ENCODE measurements at places on chromosomes 6 and 20. TPM values are rescaled to one million over a fixed set of nuclear protein-coding genes. Genes with fewer than 3 reads are reported as not detected.

Gene CCN6
- not detected for total RNA-seq

Gene JPH2
- 0.54 TPM for total RNA-seq

Gene HSPA12B
- total RNA-seq, result not detected

Gene POU5F1
- total RNA-seq, result not detected

Gene CRYBG1
- total RNA-seq, result 20.8 TPM

Gene GSTA5
- total RNA-seq, result not detected

Gene EMILIN3
- not detected for total RNA-seq

Gene SLC13A3
- total RNA-seq, result not detected

Gene KCNQ2
- not detected for total RNA-seq

Gene PAK5
- not detected for total RNA-seq

Gene IL20RA
- total RNA-seq, result not detected

Data from activated CD8-positive, alpha-beta T cell treated with anti-CD3 and anti-CD28 coated beads for 36 hours (primary cell).